NCI-H146 (cell line): ENCODE measurements at places on chromosomes 2 and 18.

GRCh38 chr2:186842373-186842772 is 6.6 kb downstream of the ZSWIM2 start:
- DNase-seq = peak; percentile 15

DNA sequence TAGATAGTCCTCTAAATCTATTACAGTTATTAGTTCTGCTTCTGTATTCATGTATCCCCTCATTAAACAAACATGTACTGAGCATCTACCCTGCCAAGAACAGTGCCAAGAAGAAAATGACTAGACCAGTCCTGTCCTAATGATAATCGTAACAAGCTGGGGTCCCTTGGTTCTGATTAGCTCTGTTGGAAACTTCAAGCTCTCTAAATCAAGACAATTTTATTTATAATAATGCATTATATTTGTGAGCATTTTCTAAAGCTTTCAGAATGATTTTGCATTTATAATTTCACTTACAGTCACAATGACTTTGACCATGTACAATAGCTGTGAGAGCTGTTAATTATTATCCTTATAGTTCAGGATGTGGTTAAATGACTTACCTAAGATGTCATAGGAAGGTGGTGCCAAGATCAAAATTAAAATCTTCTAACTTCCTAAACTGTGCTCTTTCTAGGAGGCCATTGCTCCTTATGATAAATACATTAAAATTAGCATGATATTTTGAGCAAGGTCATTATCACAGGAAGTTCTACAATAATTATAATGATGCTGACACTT is 336.5 kb upstream of the SLC39A10 start:
- no peak for DNase-seq

GRCh38 chr2:28977176-28977875 is 3.8 kb upstream of the TOGARAM2 start:
- DNase-seq = no peak

DNA sequence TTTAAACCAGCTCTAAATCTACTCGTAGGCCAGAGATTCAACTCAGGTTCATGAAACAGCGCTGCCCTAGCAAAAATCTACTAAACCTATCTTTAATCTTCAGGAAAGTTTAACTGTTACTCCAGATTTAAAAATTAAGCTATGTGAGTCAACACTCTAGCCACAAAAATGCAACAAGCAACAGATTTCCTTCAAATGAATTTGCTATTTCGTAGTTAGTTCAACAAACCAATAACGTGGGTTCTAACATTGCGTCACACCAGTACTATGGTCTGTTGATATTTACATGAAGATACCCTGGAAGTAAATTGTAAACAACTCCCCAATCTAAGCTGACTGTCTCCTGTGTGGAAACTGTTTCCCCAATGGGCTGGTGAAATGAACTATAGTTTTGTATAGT is 71.2 kb downstream of the FIGN start:
- DNase-seq = no peak

- no peak for DNase-seq
Observed at GRCh38 chr2:6181525-6181924, 489.3 kb downstream of the SOX11 start.

DNA sequence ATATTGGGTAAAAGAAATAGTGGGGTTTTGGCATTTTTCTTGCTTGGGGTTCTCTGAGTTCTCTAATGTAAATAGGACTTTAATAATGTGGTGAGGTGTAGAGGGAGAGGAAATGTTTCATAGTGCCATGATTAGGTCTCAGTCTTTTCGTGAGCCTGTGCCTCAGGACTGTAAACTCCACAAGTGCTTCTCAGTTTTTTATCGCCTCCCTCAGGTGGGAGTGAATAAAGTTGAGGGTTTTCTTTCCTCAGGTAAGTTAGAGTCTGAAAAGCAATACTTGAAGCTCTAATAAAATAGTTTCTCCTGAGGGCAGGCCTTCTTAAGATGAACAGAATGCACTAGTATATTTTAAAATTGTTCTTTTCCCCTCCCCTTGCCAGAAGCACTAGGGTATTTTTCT is 243.1 kb upstream of the SETBP1 start:
- no peak for DNase-seq

DNA sequence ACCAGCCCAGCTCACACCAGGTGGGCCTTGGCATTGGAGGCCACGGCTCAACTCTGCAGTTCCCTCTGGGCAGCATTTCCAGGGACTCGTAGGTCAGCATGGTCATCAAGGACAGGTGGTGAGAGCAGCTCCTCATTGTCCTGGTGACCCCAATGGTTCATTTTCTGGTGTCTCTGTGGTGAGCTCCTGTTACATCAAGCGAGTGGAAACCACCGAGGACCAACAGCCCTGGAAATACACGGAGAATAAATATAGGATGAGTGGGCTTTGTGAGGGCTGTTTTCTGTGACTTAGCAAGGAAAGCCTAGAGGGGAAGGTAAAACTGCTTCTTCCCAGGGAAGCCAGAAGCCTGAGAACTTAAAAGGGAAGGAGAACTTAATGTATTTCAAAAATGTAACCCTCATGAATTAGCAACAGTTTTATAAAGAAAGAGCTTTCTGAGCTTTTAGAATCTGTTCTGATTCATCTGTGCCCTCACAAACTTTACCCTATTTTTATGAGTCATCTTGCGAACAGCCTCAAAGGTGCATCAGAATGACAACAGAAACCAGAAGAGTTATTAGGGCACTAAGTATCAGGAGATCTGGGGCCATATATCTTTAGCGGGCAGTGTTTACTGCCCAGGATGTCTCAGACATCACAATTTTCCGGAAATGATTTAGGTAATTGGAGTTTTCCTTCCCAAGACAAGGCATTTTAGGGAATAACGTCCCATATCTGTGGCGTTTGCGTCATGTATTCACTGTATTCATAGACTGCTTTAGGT is 18.7 kb downstream of the C2orf92 start:
- DNase-seq = no peak

DNA sequence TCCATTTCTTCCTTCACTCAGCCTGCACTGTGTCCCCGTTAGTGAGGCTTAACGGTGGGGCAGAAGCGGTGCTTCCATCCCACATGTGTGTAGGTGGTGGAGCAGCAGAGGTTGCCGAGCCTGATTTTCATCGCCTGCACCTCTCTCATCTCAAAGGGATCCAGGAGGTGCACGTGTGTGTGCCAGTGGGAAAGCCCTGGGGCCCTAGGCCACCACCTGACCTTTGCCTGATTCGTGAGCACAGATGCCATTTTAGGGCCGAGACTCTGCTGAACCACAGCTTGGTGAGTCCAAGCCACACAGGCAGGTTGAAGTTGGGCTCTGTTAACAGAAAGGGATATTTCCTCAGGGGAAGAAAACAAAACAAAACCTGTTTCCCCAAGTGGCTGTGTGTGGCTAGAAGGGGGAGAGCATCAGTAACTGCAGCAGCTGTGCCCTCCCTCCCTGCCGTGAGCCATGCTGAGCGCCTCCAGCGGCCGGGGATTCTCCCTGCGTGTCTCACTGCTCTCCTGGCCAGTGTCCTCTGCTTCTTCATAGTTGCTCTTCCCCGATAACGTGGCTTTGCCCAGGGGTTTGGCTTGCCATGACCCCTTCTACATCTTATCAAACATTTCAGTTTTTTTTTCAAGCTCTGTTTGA is 81.5 kb downstream of the MAPRE2 start:
- peak; percentile 82 for DNase-seq

GRCh38 chr2:204491528-204491927 is 53.7 kb upstream of the PARD3B start:
- DNase-seq = peak; percentile 71

DNA sequence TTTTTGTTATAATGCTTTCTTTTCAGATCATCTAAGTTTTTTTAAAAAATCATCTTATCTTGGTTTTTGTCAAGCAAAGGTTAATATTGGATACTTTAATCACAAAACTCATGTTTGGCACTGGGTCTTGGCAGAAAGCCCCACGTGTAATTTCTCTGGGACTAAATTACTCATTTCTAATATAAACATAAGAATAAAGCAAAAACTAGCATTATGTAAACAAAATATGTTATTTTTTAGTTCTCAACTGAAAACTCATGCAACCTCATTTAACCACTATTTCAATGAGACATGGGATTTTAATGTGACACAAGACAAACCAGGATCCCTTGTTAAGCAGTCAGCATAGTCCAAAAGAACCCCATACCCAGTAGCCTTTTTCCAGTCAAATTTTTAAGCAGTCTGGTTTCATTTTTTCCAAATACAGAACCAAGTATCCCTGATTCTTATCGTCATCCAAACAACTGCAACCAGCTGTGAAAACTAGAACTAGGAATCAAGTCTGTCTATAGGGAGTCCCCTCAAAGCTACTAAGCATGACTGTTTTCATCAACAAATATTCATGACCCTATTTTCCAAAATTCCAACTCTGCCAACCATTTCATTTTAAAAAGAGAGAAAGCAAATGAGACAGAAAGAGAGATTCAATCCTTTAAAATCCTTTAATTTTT is 27.1 kb downstream of the PID1 start:
- DNase-seq = no peak

DNA sequence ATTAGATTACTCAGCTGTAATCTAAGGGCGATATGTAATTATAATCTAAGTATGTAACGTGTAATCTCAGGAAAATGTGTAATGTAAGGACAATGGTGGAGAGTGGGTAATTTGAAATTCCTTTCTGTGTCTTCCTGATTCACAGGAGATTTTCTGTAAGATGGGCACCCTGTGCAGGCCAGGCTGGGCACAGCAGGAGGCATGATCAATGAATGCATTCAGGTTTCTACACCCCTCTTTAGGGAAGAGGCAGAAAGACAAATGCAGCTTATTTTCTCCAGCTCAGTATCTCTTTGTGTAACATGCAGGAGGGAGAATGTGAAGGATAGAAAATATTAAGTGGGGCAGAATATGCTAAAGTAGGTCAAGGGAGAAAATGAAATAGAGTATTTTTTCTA is 320.1 kb downstream of the PIK3C3 start:
- DNase-seq = peak; percentile 79

DNA sequence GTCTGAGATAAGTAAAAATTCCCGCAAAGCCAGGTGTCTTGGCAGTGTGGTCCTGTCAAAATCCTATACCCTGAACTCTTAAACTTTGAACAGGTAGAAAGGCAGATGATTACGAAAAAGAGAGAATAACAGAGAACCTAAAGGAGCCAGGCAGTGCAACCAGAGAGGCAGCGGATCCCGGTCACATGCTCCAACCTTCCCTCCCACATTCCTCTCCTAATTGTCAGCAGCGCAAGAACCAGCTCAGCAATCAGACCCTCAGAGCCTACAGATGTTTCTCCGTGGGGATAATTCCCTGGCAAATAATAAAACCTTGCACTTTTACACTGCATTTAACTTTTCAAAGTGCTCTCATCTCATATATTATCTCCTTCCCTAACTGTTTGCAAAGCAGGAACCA is 124.8 kb downstream of the EPHA4 start:
- DNase-seq = no peak

DNA sequence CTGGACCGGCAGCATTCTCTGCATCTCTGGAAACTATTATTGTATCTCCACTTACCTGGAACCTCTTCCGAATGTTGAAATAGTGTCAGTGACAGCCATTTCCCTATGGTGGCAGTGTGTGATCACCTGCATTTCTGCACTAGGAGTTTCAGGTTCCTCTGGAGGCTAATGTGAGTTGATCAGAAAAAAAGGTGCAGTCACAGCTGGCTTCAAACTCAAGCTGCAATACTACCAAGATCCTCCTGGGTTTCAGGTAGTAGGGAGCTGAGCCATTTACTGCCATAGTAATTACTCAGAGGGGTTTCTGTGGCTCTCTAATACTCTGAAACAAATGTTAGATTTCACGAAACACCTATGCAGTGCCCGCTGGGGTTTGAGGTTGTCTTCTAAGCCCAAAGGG is 183.5 kb upstream of the OSR1 start:
- peak; percentile 56 for DNase-seq

GRCh38 chr2:190216829-190217228 is 102.8 kb downstream of the HIBCH start:
- DNase-seq = peak; percentile 93

- peak; percentile 23 for DNase-seq
Observed at GRCh38 chr2:196170213-196170605, 1.2 kb downstream of the STK17B start.

GRCh38 chr2:6820236-6820635 is 45.5 kb downstream of the CMPK2 start:
- no peak for DNase-seq

DNA sequence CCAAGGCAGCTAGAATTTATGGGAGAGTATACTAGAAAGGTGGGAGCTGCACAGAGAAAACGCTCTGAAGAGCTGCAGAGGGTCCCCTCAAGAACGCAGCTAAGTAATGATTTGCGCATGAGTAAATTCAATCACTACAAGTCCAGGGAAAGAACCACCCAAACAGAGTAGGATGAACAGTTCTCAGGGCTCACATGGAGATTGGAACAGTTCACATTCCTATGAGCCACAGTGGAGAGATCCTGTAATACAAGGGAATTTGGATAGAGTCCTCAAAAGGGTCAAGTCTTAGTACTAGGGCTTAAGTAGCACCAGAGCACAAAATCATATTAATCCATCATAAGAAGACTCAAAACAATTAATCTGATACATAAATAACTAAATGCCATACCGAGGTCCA is 12.7 kb downstream of the OLA1 start:
- DNase-seq = no peak

DNA sequence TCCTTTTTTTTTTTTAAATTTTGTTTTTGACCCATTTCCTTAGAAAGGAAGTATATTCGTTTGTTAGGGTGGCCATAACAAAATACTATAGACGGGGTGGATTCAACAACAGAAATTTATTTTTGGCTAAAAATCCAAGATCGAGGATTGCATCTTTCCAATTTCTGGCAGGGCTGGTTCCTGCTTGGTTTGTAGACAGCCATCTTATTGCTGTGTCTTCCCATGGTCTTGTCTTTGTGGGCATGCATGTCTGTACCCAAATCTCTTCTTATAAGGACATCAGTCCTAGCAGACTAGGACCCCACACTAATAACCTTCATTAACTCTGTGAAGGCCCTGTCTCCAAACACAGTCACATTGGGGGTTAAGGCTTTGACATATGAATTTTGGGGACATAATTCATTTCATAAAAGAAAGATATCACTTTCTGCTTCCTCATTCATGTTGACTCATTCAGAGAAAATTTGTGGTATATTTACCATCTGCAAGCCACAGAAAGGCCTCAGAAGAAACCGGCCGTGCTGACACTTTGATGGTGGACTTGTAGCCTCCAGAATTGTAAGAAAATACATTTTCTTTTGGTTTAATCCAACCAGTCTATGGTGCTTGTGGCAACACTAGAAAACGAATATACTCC is 262.1 kb downstream of the LPIN1 start:
- no peak for DNase-seq

DNA sequence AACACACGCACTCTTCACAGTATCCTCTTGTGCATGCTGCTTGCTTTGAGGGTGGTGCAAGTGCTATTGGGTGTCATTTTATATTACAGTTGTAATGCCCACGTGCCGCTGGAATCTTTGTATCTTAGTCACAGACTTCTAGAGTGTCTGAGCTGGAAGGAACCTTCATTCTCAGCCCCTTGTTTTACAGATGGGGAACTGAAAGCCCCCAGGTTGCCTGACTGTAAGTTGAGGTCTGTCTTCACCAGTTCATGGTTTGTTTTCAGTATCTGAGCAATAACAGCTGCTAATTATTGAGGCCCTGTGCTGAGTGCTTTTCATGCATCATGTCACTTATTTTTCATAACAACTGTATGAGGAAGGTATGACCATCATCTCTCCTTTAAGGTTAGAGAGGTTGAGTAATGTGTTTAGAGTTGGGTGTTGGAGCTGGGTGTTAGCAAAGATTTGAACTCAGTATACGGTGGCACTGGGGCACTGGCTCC is 77.0 kb downstream of the PRKCE start:
- no peak for DNase-seq

- DNase-seq = no peak
Observed at GRCh38 chr2:152367547-152368390, 32.8 kb downstream of the FMNL2 start.

GRCh38 chr2:215755641-215756345 is 257.6 kb downstream of the MREG start:
- no peak for DNase-seq
